ENCODE measurements at places on chromosomes 13 and 19. TPM values are rescaled to one million over a fixed set of nuclear protein-coding genes. Genes with fewer than 3 reads are reported as not detected.

The CLIP3 gene
- total RNA-seq: 49.4 TPM

The ZNF98 gene
- total RNA-seq: 0.98 TPM

The SHC2 gene
- total RNA-seq: 8.9 TPM

The CCNE1 gene
- total RNA-seq: 1.2 TPM

The SULT2A1 gene
- not detected for total RNA-seq

The MCEMP1 gene
- total RNA-seq: not detected

The TFDP1 gene
- total RNA-seq: 31.5 TPM

The HPN gene
- total RNA-seq: not detected

The HIPK4 gene
- total RNA-seq: under 0.01 TPM

The CEACAM4 gene
- total RNA-seq: not detected

The COQ8B gene
- total RNA-seq: 28.8 TPM

The VSIG10L gene
- total RNA-seq: 0.98 TPM

The CEACAM7 gene
- not detected for total RNA-seq

The CRTC1 gene
- total RNA-seq: 13.3 TPM

The LYPD5 gene
- 2.7 TPM for total RNA-seq

The PDE4C gene
- total RNA-seq: 1.2 TPM

The PCSK4 gene
- total RNA-seq: 2.2 TPM

The CTU1 gene
- 2.7 TPM for total RNA-seq

The RFPL4A gene
- not detected for total RNA-seq

The KLK4 gene
- not detected for total RNA-seq

The HTR2A gene
- 7.1 TPM for total RNA-seq

The SYT5 gene
- 84.8 TPM for total RNA-seq

The LPAR2 gene
- 25.8 TPM for total RNA-seq

The IGFLR1 gene
- total RNA-seq: 0.49 TPM

The ARRDC5 gene
- not detected for total RNA-seq

The PRX gene
- 2.5 TPM for total RNA-seq

The RNF113B gene
- not detected for total RNA-seq

The NCAN gene
- total RNA-seq: 238 TPM

The EFNB2 gene
- 73.0 TPM for total RNA-seq

The CERS4 gene
- total RNA-seq: 56.1 TPM

The ZNF610 gene
- total RNA-seq: 11.8 TPM

The CD33 gene
- total RNA-seq: not detected

The FFAR2 gene
- total RNA-seq: not detected

The FREM2 gene
- total RNA-seq: 2.5 TPM

The SERPINE3 gene
- under 0.01 TPM for total RNA-seq

The CRB3 gene
- 0.25 TPM for total RNA-seq

The PPP6R1 gene
- total RNA-seq: 13.3 TPM

Data from temporal lobe (tissue), 4 donors.